SK-MEL-5 (cell line): ENCODE measurements at places on chromosomes 7 and 10.

GRCh38 chr7:91266689-91267090 is 2.5 kb downstream of the FZD1 start:
- no peak for DNase-seq

DNA sequence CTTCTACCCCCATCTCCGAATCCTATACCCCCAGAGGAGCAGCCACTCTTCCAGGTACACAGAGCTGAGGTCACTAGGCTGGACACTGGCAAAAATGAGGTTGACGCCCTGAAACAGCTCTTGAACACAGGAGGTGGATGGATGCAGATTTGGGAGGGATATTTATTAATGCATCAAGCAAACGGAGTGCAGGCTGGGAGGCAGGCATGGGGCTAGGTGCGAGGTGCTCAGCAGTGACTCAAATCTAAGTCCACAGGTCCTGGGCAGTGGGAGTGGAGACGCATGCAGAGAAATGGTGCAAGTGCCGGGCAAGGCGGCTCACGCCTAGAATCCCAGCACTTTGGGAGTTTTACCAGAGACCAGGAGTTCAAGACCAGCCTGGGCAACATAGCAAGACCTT is 11.0 kb downstream of the GUSB start:
- no peak for DNase-seq

- DNase-seq = no peak
These were observed 14.7 kb downstream of the ECHDC3 start for GRCh38 chr10:11756766-11757315.

- DNase-seq = no peak
These were observed 89.5 kb upstream of the TES start for GRCh38 chr7:116120839-116121238.

DNA sequence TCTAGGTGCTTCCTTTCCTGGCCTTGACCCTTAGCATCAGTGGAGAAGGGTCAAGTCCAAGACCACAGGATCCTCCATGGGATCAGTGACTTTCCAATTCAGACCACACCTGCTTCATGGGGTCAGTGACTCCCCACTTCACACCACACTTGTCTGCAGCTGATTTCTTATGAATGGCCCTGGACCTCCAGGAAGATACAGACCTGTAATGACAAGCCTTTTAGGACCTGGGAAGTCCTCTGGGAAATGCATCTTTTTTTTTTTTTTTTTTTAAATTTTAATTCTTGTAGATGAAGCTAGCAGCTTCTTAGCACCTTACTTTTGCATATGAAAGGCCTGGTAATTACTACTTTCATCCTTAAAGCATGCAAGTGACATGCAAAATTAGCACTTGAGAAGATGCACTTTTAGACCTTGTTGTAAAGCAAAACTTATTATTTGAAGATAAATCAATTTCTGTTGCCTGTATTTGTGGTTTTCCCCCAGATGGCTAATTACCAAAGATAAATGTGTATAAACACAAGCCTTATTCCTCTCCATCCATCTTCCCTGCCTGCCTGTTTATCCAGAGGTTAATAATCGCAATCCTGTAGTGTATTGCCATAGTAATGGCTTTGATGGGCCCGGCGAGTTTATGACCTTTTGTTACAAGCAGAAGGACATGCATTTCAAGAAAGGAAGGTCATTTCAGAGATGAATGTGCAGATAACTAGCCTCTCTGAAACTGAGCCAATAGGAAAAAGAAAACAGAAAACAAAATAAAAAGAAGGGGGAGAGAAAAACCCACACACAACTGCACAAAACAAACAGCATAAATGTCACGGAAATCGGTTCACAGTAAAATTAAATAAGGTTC is 1018.7 kb downstream of the TYW1 start:
- DNase-seq = no peak

DNA sequence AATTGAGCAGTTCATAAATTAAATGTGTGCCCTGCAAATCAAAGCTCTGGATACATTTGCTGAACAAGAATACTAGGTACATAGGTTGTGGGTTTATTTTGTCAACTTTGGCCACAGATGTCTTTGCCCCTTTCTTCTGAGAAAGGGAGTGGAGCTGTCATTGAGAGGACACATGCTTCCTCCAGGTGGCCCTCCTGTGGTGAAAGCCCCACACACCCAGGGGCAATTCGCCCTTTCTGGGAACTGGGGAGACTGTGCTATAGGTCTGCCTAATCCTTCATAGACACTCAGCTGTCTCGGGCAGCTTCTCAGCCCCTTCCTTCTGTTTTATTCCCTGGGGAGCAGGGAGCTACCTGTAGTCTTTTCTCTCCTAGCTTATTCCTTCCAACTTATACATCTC is 605.7 kb upstream of the DPP6 start:
- DNase-seq = no peak

GRCh38 chr10:133438711-133439273 is 14.4 kb upstream of the SPRN start:
- DNase-seq = peak; percentile 48

- no peak for DNase-seq
These were observed 285 bp downstream of the CSTF2T start for GRCh38 chr10:51699145-51699474.

DNA sequence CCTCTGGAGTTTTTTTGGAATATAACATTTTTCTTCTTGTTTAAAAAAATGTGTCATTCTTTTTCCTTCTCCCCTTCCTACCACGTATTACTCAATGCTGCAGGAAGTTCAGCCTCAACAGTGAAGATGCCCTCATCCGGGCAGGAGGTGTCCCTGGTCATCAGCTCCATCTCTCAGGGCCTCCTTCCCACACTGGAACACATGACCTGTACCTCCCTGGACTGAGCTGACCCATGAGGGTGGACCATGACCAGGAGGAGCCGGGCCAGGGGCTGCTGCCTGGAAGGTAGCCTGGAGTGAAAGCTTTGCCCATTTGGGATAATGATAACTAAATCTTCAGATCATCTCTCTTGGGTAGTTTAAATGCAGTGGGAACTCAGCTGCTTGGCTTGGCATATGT is 316.5 kb upstream of the ZMIZ1 start:
- no peak for DNase-seq

DNA sequence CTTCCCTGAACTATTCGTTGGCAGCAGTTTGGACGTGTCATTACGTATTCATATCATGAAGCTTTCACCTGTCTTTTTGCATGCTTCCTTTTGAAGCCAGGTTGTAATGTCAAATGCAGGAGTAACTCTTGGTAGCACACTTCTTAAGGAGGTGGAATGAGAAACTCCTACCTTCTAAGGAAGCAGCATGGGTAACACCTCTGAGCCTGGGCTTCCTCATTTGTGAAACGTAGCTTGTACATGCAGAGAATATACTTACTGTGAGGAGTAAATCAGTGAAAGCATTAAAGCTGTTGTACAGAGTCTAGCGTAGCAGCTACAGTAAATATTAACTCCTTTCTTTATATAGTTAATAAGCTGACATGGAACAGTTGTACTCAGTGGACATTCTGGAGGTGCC is 21.1 kb downstream of the CUL1 start:
- no peak for DNase-seq

DNA sequence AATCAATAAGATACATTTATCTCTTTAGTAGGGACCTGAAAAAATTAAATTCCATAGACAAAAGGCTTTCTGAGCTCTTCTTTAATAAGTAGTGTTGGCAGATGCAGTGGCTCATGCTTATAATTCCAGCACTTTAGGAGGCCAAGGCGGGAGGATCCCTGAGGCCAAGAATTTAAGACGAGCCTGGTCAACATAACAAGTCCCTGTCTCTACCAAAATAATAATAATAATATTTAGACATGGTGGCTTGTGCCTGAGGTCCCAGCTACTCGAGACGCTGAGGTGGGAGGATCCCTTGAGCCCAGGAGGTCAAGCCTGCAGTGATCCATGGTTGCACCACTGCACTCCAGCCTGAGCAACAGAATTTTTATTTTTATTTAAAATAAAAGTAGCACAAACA is 280.8 kb downstream of the ADK start:
- no peak for DNase-seq

- no peak for DNase-seq
These were observed 85.2 kb upstream of the CACNA2D1 start for GRCh38 chr7:82528577-82529310.

GRCh38 chr10:126568809-126569385 is 101.6 kb downstream of the C10orf90 start:
- no peak for DNase-seq

DNA sequence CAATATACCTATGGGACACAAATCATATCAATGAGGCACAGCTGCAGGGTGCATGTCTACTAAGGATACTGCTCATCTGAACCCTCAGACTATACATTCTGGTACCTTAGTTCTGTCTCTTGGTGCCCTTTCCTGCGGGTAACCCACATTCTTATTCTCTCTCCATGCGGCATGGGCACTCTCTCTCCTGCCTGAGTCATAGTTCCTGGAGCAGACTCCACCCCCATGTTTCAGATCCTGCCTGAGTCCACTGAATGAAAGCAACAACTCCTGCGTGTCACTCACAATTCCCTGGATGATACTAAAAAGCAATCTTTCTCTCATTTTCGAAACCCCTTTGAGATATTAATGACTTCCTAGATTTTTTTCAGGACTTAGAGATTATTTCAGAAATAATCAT is 653.1 kb upstream of the C7orf33 start:
- DNase-seq = no peak

- DNase-seq = no peak
These were observed 159.1 kb downstream of the UBE2H start for GRCh38 chr7:129793506-129794310.

DNA sequence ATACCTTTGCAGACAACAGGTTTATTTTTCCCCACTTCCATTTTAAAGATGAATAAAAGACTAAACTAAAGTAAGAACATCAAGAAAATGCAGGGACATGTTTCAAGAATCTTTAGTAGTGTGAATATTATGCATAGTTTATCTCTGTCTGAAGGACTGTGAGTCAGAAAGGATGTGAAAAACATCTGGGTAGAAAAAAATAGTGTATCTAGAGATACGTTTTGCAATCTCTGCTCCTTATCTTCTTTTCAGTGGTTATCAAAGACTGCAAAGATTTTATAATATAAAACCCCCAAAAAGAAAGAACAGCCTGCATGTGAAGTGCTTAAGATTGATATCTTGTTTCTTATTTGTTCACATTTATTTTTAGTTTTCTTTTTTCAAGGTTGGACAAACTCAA is 101.9 kb upstream of the ARHGAP21 start:
- no peak for DNase-seq

DNA sequence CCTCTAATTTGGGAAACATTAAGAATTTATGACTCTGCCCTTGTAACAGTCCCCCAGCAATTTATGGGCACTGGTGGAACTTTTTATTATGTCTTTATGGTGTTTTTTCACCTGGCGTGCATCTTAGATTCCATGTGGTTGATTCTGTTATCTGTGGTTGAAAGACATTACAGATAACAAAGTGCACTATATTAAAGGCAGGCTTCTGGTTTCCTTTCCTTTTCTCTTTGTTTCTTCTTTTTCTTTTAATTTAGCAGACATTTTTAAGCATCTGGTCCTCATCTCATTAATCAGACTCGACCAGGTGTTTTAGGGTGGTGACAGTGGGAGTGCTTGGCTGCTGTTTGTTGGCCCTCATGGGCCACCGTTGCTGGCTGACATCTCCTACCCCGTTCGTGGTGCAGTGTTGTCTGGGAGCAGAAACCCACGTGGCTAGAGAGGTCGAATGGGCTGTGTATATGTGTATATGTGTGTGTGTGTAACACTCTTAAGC is 77.4 kb downstream of the LRMDA start:
- no peak for DNase-seq

DNA sequence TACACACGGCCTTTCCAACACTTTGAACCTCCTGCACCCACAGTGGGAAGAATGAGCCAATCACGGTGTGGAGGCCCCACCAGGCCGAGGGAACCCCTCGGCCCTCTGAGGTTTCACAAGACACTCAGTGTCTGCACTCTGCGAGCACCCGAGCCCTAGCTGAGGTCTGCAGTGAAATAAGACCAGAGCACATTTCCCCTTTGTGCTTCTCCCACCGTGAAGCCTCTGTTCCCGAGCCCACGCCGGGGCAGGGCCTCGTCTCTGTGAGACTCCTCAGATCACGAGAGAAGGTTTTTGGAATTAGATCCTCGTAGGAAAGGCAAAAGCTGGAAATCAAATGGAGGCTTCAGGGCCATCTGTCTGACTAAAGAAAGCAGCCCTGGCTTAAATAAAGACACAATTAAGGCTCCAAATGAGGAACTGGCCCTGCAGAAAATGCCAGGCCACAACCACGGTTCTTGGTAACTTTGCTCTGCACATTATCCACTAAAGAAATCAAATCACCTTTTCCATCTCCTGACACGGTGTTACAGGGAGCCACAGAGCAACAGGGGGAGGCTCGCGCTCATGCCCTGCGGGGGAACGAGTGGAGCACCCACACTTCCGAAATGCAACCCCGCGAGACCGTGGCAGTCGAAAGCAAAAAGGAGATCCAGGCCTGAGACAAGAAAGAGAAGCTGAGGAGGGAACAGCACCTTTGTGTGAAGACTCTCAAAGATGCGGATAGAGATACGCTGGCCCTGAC is 43.7 kb downstream of the FAM53B start:
- no peak for DNase-seq

DNA sequence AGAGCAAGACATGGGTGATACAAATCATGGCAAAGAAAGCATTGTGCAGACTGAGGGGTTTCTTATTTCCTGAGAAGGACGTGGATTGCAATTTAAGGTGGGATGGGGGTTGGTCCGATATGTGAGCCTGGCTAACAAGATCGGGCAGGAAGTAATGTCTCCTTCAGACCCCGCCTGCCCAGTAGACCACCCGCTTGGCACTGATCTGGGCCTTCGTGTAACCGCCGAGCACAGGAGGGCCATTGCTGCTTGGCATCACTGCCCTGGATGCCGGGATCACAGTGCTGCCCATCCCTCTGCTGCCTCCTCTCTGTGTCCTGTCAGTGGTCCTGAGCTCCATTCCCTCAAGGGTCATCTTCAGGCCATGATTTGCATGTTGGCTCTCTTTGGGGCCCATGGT is 214.6 kb upstream of the ZNF32 start:
- DNase-seq = no peak

DNA sequence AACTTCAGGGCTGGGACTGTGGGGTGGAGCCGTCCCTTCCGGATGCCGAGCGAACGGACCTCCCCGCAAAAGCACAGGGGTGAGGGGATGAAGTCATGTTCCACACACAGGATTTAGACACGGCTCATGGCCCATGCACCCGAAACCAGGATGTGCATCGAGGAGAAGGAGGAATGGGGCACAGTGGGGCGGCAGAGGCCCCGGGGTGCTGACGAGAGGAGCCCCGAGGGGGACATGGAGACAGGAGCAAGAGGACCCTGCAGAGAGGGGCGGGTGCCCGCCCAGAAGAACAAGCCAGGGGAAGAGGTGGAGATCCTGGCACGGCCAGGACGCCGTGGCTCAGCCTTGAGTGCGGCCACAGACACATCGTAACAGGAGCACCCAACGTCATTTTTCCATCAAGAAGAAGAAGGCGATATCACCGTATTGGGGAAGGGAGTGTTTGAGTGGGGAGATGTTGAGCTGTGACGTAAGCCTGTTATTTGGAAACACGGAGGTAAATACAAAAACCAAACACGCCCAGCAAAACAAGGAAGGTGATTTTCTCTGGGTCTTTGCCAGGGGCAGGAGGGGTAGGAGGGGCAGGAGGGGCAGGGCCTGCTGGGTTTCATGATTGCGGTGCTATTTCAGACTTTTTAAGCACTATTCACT is 25.3 kb upstream of the FOXL3 start:
- no peak for DNase-seq
